ENCODE measurements at places on chromosomes 6 and 20.

- DNase-seq: no peak
These were observed 7.9 kb upstream of the RIN2 start for GRCh38 chr20:19750101-19750606.

DNA sequence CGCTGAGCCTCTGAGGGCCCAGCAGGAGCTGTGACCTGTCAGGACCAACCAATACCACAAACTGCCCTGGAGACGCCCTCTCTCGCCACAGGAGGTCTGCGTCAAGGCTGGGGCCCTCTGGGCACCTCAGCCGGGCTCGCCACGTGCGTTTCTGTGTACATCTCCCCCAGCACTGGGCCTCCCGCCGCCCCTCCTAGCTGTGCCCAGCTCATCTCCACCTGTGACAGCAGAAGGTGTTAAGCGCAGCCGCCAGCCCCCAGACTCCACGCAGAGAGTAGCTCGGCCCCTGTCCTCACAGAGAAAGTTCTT is 91.4 kb downstream of the TAF4 start:
- no peak for DNase-seq

- DNase-seq: no peak
These were observed 308.3 kb upstream of the PREP start for GRCh38 chr6:105711216-105711615.

- DNase-seq: peak; percentile 15
These were observed 27.3 kb downstream of the NQO2 start for GRCh38 chr6:3026791-3027626.

DNA sequence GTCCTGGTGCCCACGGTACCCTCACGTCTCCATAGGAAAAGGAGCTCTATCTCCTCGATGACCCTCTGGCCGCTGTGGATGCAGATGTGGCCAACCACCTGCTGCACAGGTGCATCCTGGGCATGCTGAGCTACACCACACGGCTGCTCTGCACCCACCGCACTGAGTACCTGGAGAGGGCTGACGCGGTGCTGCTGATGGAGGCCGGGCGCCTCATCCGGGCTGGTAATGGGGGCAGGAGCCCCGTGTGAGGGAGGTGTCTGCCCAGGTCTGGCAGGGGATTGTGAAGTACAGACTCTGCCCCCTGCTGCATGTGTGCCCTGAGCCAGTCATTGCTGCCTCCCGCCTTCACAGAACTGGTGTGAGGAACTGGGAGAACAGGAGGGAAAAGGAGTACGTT is 12.4 kb downstream of the DLK2 start:
- DNase-seq: no peak

DNA sequence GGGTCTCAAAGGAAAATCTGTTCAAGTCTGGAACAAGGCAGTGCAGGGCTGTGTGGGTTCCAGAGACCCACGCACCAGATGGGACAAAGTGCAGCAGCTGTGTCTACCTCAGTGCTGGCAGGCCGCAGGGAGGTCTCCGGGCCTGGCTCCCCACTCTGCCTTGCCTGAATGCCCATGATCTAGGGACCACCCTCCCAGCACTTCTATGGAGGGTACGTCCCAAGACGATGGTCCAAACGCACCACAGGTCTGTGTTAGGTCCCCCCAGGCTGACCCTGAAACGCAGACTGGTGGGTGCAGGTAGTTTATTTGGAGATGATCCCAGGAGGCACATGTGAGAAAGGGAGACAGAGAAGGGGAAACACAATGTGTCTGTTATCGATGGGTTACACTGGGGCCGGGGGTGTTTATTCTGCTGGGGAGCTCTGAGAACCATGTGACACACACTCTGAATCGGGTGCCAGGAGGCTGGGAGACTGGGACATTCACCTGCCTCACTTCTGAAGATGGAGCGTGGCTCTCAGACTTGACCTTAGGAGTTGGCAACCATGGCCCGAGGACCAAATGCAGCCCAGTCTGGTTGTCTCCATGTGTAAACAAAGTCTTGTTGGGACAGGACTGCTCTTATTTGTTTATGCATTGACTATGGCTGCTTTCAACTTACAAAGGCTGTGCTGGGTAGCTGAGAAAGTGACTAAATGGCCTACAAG is 21.7 kb downstream of the CST9L start:
- DNase-seq: no peak

- DNase-seq: no peak
These were observed 422.6 kb downstream of the HTR1B start for GRCh38 chr6:77040568-77041195.

GRCh38 chr6:83838727-83839126 is 14.4 kb upstream of the RIPPLY2 start:
- DNase-seq: no peak

DNA sequence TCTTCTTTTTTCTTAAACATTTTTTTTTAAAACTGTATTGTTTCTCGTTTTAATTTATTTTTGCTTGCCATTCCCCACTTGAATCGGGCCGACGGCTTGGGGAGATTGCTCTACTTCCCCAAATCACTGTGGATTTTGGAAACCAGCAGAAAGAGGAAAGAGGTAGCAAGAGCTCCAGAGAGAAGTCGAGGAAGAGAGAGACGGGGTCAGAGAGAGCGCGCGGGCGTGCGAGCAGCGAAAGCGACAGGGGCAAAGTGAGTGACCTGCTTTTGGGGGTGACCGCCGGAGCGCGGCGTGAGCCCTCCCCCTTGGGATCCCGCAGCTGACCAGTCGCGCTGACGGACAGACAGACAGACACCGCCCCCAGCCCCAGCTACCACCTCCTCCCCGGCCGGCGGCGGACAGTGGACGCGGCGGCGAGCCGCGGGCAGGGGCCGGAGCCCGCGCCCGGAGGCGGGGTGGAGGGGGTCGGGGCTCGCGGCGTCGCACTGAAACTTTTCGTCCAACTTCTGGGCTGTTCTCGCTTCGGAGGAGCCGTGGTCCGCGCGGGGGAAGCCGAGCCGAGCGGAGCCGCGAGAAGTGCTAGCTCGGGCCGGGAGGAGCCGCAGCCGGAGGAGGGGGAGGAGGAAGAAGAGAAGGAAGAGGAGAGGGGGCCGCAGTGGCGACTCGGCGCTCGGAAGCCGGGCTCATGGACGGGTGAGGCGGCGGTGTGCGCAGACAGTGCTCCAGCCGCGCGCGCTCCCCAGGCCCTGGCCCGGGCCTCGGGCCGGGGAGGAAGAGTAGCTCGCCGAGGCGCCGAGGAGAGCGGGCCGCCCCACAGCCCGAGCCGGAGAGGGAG is 580 bp downstream of the VEGFA start:
- DNase-seq: peak; percentile 40

DNA sequence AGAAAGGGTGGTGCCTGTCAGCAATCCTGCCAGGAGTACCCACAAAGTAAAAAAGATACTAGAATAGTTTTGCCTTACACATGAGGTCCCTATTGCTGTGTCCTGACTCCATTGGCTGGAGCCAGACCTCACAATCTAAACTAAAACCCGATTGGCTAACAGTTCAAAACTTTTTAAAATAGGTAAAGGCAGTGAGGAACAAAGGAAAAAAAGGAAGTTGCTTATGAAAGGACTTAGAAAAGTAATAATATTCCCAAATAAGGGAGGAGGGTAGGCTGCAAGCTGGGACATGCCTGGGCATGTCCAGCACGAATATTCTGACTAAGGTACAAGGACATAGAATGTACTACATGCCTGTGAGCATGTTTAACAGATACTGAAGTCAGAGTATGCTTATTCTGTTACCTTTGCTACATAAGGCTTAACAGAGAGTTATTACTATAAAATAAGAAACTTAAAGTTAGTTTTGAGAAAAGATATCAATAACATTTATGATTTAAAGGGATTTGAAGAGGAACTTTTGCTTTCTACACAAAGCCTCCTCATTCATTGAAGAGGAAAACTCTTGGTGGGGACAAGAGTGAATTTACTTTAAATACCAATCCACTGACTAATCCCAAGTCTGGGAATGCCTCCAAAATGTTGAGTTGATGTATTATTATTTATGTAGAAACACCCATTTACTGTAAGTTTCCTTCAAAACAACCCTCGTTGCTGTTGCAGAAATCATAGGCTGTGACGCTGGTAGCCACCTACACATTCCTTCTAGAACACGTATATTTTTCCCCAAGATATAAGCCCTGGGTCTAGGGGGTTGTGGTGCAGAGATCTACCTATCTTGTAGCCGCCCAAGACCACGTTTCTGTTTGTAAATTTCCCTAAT is 8.2 kb upstream of the MTHFD1L start:
- DNase-seq: no peak

GRCh38 chr6:41505122-41506049 is 40.8 kb upstream of the FOXP4 start:
- DNase-seq: peak; percentile 25

GRCh38 chr20:3973705-3974104 is 41.7 kb downstream of the RNF24 start:
- no peak for DNase-seq

DNA sequence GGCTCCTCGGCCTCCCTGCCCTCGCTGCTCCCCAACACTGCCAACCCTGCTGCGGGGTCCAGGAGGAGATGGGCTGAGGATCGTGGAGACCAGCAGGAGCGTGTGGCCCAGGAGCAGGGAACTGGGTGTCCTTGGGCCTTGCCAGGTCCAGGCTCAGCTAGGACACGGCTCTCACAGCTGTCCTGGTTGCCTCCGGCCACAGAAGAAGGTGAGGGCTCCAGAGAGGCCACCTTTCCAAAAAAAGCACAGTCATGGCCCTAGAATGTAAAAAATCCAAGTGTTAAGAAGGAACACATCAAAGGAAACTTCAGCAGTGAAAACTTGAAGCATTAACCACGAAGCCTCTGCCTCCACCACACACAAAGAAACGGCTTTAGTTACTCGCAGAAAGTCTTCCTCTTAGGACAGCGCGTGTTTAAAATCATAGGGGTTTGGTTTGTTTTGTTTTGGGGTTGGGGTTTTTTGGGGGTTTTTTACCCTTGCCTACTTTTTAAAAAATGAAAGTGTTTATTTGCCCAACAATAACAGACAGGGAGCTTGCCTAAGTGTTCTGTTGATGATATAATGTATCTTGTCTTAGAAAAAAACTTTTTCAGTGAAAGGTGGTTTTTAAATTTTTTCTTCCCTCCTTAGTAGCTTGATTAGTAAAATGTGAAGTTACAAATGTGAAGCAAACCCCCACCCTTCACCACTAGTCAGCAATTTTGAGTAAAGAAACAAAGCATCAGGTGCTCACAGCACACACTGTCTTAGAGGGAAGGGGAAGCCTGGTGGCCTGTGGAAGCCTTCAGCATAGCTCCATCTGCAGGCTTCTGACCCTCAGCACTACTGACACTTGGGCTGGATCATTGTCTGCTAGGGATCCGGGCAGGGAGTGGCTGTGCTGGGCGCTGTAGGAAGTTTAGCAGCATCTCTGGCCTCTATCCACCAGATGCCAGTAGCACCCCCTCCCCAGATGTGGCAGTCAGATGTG is 60.0 kb downstream of the PTPN1 start:
- no peak for DNase-seq

DNA sequence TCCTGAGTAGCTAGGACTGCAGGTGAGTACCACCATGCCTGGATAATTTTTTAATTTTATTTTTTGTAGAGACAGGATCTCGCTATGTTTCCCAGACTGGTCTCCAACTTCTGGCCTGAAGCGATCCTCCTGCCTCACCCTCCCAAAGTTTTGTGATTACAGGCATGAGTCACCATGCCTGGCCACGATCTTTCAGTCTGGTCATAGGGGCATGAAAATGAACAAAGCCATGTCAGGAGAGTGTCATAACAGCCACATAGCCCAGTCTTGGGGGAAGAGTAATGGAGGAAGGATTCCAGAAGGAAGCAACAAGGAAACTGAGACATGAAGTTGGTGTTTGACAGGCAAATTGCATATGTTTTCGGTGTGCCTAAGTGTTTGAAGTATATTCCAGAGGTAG is 17.0 kb upstream of the SNX3 start:
- DNase-seq: no peak

- DNase-seq: no peak
These were observed 16.2 kb downstream of the PM20D2 start for GRCh38 chr6:89162047-89162371.

GRCh38 chr6:12791371-12791770 is 74.8 kb downstream of the PHACTR1 start:
- no peak for DNase-seq

- no peak for DNase-seq
These were observed 41.9 kb upstream of the MRGBP start for GRCh38 chr20:62754122-62754990.

DNA sequence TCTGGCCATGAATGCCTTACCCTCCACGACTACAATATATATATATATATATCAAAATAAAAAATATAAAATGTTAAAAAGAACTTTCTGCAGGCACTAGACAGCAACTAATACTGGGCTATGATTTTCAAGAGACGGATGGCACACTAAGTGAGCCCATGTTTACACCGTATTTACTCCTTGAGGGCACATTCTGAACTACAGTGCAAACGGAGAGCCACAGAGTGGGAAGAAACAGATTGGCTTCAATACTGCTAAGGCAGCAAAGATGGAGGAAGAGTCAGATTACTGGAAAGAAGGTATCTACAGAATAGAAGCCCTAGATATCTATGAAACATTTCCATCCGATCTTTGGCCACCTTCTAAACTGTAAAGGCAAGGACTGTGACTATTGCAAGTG is 330.3 kb downstream of the HTR1B start:
- no peak for DNase-seq
